Activated CD8-positive, alpha-beta T cell treated with anti-CD3 and anti-CD28 coated beads, Interleukin-2, amount 10 ng/mL, durations not matched to agents 7 days and 5 days (primary cell): ENCODE measurements at places on chromosomes 2 and 18. TPM values are rescaled to one million over a fixed set of nuclear protein-coding genes. Genes with fewer than 3 reads are reported as not detected.

DNA sequence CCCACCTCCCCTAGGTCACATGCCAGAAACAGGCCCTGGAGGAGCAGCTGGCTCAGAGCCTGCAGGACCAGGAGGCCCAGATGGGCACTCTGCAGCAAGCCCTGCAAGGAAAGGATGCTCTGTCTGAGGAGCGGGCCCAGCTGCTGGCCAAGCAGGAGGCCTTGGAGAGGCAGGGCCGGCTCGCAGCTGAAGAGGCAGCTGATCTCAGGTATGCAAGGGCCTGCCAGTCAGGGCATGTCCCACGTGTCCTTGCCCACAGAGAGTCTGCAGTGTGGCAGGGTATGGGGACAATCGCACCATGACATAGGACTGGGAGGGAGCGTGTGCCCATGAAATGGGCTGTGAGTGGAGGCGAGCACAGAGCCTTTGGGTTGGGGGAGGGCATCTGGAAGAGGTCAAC, 39.9 kb downstream of the CROCC2 start:
- no peak for DNase-seq

GRCh38 chr18:55981712-55982475, 393.9 kb upstream of the TCF4 start:
- DNase-seq, result no peak

Gene MATN3
- not detected for total RNA-seq

DNA sequence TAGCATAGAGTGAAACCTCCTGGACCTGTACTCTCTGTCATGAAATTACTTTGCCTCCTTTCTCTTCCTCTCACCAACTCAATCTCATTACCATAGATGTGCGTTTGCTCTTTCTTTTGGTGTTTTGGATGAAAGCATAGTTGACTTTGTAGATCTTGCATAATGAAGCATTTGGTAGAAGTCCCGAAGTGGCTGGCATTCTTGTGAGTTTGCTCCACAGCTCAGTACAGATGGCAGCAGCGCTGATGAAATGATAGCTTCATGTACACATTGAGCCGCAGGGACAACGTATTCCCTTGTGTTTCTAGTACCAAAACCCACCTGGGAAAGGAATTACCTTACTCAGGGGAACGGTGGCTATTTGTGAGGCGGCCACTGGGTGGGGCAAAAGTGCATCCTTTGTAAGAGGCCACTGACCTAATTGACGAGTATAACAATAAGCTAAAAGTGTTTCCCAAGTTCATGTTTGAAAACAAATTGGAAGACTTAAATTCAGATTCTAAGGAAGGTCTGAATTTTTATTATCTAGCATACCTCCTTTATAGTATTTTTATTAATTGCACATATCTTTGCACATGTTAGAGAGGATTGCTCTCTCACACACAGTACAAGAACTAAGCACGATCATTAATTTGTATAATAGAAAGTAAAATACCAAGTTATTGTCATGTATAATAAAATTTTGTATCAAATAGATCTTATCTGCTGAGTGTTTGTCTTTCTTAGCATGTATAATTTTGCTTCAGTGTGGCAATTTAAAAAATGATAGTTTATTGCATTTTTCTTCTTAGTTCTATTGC, 25.4 kb upstream of the CDH7 start:
- DNase-seq, result no peak

GRCh38 chr2:42834161-42834560, 41.8 kb upstream of the HAAO start:
- no peak for DNase-seq

DNA sequence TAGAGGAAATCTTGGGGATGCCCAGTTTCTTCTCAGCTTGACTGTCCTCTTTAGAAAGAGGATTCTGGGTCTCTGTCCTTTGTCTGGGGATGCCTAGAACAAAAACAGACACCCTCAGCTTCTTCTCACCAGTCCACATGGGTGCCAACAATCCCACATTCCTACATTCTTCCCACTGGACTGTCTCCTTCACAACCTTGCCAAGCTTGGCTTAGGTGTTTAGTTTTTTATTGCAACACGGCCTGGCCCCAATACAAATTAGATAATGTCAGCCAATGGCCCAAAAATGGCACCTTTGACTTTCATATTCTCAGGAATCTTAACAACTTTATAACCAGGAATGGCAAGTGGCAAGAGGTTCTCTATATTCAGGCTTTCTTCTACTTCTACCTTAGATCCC, 273.0 kb downstream of the RNF152 start:
- no peak for DNase-seq

- DNase-seq, result no peak
Measured at GRCh38 chr18:25125680-25126079, 226.3 kb downstream of the ZNF521 start.

Gene ZFP36L2
- total RNA-seq, result 166 TPM

Gene GYPC
- total RNA-seq, result 168 TPM

Gene CYRIA
- total RNA-seq, result 0.78 TPM
